ENCODE measurements at places on chromosomes 6 and 20.
A peak's percentile ranks its signal among the peaks of the same experiment; 100 is the strongest.

GRCh38 chr20:40218316-40218969 lies 470.6 kb downstream of the MAFB start:
- no peak for DNase-seq

- DNase-seq: peak; percentile 82
Measured at GRCh38 chr6:159693894-159694545, 979 bp upstream of the SOD2 start.

DNA sequence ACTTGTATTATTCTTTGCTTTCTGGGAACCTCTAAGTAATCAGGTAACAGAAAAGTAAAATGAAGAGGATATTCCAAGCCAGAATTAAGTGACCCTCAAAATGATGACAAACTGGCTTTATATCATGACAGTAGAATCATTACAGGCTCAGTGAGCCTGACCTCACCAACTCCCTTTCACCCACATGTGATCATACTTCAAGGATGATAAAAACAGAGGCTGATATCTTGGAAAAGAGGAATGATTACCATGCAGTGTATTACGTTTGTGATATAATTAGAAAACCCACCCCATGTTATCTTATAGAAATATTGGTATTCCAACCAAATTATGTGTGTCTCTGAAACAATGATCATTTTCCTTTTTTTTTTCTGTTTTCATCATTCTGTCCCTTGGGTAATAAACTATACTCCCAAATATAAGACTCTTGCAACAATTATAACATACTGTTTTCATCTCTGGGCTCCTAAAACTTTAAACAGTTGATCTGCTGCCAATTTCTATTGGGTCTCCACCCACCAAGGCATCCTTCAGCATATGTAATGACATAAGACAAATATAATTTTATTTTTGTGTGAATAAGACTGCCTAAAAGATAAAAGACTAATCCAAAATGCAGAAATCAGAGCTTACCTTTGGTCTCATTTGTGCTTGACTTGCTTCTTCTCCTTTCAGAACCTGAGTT lies 115.7 kb downstream of the DST start:
- no peak for DNase-seq

- DNase-seq: no peak
Measured at GRCh38 chr6:139371421-139372203, 2.8 kb downstream of the CITED2 start.

- DNase-seq: peak; percentile 16
Measured at GRCh38 chr6:70210462-70210861, 92.4 kb downstream of the COL9A1 start.

DNA sequence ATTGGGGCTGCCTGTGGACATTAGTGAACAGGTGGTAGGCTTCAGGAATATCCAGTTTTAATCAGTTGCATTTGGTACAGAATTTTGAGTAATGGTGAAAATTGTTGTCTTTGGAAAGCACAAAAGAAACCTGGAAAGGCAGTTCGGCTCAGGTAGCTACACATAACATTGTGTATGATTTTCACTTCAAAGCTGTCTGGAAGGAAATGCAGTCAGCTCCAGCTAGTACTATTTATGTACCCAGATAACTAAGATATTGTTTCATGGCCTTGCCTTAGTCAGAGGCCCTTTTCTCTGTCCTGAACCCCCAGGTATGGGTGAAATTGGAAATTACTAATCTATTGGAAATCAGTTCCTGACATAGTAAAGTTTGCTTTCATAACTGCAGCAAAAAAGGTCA lies 195.6 kb upstream of the UST start:
- no peak for DNase-seq

DNA sequence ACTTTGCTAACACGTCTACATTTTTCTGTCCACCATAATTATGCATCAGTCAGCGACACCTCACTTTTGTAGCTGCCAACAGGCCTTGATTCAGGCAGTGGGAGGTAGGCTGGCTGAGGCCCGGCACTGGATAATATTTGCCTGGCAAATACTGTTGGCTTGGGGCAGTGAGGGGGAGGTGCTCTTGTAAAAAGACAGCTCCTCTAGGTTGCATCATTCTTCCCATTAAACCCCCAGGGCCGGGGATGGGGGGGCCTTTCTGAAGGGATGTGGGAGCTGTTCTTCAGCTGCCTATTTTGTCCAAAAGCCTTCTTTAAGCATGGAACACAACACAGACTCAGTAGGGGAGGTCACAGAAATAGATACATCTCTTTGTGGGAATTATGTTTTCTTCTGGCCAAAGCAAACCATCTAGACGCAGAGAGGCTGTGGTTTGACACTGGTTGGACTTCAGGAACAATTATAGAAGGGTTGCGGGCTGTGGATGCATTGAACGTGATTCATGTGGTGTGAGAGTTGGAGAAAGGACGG lies 338.3 kb upstream of the NT5E start:
- DNase-seq: no peak

- DNase-seq: no peak
Measured at GRCh38 chr6:28810659-28811053, 113.1 kb downstream of the TRIM27 start.

DNA sequence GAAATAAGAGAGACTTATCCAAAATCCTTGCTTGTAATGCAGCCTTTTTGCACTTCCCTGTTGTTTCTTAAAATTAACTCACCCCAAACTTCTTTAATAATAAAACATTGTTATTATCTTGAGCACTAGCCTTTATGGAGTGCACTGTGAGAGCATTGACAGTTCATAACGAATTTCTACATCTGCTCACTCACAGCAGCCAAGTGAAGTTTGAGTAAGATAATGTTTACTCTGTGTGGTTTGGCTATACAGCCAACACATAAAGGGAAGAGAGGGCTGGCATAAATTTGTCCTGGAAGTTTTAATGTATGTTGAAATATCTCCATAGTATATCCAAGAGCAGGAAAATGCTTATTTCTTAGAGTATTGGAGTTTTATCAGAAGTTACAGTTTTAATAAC lies 227.9 kb downstream of the FRK start:
- DNase-seq: no peak

- DNase-seq: no peak
Measured at GRCh38 chr20:48286601-48287000, 501.3 kb upstream of the SULF2 start.
